Activated CD8-positive, alpha-beta memory T cell treated with anti-CD3 and anti-CD28 coated beads for 48 hours (primary cell): ENCODE measurements at places on chromosomes 7 and 10.
A peak's percentile ranks its signal among the peaks of the same experiment; 100 is the strongest.

DNA sequence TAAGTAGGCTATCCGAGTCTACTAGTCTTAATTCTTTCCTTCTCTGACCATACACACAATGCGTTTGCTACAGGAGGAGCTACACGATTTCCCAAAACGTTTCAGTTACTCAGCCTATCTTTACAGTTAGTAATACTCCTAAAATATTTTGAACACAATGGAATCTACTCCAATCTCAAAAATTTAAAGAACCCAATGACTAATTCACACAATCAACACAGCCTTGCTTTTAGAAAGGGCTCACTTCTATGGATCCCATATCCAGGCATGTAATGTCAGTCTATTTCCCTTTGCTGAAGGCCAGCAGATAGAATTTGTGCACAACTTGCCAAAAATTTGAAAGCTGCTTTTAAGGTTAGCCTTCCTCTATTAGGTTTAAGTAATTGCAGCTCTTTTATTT, 107.2 kb downstream of the VPS41 start:
- no peak for DNase-seq

DNA sequence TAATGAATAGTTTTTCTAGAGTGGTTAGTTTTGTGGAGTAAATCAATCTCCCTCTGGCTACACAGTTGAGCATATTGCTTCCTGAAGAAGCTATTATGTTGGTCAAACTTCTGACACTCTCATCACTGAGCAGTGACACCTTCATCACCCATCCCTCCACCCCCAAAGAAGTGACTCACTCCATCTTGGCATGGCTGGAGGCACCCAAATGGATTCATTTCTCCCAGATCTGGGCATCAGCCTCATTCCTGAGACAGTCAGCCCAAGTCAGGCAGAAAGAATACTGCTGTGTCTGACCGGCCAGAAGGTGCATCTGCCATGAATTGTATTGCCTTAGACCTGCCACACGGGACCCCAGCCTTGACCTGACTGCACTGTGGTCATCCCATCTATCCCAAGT, 117.0 kb upstream of the HABP2 start:
- DNase-seq: no peak

DNA sequence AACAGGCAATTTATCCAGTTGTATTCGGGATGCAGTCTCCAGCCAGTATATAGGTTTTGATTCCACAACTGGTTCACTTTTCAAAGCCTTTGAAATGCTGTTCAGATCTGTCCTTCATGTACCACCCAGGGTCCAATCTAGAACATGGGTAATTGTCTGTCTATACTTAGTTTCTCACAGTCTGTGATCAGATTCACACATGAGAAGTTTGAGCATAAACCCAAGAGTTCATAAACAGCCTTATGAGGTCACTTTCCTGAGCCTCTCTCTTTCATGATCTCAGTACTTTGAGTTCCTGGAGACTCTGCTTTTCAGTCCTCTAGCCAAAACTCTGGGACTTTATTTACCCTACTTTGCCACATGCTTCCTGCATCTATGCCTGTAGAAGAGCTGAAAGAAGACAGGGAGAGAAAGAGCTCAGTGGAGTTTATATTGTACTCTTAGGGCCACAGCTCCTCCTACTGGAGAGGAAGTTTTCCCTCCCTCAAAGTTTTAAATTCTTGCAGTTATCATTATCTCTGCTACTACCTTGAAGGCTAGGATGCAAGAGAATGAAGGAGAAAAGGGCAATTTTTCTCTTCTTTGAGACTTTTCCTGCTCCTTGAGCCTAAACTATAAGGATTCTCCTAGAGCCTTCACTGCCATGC, 172.0 kb downstream of the ZEB1 start:
- no peak for DNase-seq

DNA sequence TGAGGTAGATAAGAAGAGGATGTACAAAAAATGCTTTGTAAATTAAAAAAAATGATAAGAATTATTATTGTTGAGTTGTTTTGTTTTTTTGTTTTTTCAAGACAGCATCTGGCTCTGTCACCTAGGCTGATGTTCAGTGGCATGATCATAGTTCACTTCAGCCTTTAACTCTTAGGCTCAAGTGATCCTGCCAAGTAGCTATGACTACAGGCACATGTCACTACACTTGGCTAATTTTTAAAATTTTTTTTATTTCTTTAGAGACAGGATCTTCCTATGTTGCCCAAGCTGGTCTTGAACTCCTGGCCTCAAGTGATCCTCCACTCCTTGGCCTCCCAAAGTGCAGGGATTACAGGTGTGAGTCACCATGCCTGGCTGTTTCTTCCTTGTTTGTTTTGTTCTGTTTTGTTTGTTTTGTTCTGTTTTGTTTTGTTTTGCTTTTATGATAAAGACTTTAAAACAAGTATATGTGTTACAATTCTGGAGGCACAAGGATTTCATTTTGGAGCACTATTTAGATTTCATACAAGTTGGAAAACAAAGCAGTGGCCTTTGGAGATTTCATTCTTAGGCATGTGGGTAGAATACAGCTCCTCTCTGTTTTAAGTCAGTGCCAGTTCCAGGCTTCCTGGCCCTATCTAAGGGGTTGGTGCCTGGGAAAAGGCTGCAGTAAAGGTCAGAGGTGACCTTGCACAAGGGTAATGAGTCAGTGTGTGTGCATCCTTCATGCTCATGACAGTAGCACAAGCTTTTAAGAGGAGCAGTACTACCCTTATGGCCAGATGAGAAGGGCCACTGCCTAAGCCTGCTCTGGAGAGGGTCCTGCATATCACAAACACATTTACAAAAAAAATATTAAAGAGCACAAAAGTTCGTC, 17.9 kb downstream of the FGFBP3 start:
- no peak for DNase-seq

- DNase-seq: no peak
Measured at GRCh38 chr7:22771872-22772228, 44.9 kb downstream of the IL6 start.

- no peak for DNase-seq
Measured at GRCh38 chr7:23598296-23598695, 1.1 kb downstream of the CCDC126 start.

GRCh38 chr7:34281260-34281659, 375.9 kb downstream of the BMPER start:
- DNase-seq: no peak

GRCh38 chr7:144826208-144826607, 9.6 kb downstream of the TPK1 start:
- no peak for DNase-seq

- DNase-seq: no peak
Measured at GRCh38 chr7:26378016-26378415, 86.4 kb downstream of the SNX10 start.

DNA sequence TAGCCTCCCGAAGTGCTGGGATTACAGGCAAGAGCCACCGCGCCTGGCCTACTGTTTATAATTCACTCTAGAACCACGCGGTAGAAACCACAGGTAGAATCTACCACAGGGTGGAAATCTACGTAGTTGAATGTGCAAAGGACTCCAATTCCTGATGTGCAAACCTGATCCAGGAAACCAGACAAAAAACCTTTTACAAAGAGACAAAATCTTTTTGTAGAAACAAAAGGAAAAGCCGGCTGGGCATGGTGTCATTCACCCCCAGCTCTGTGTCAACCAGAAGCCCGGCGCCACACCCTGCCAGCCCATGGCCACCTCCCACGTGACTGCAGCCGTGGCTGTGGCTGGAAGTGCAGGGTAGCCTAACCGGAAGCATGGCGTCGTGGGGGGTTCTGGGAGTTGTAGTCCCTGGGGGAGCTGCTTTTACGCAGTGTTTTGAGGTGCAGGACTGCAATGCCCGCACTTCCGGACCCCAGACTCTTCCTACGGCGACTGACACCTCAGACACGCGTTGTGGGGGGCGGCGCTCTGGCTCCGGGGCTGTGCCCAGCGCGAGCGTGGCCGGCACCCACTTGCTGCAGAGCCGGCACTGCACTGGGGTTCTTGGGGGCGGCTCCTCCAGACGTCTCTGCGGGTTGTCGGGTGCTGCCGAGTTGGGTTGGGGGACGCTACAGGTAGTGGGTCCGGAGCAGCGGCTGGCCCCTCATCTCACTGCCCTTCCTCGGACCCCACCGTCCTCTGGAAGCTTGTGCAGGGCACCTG, 41.5 kb upstream of the RNF216 start:
- peak; percentile 91 for DNase-seq

DNA sequence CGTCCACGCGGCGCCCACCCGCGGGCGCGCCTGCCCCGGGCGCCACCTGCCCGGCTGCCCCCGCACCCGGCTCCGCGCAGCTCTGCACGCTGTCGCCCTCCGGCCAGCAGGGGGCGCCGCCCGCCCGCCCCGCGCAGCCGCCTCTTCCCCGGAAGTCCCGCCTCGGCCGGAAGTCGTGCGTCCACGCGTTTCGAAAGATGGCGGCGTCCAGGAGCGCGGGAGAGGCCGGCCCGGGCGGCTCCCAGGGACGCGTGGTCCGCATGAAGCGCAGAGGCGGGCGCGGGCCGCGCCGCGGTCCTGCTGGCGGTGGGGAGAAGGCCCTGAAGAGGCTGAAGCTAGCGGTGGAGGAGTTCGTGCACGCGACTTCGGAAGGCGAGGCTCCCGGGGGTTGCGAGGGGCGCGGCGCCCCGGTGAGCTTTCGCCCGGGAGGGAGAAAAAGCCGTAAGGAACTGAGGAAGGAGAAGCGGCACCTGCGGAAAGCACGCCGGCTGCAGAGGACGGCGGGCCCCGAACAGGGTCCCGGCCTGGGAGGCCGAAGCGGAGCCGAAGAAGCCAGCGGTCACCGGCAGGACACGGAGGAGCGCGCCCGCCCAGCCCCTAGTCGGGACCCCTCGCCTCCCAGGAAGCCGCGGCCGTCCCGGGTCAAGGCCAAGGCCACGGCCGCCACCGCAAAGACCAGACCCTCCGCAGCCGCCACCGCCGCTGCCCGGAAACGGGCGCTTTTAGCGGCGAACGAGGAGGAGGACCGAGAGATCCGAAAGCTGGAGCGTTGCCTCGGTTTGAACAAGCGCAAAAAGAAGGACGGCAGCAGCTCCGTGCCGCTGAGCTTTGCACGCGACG, at the start of gene NOM1:
Gene NOM1 (plus strand): TSS at position 172 of the 840 bp plus-strand sequence. CDS start 26 bp downstream, at position 198.
- DNase-seq: peak; percentile 84

GRCh38 chr7:29995652-29996051, 6.1 kb upstream of the SCRN1 start:
- no peak for DNase-seq

- DNase-seq: no peak
Measured at GRCh38 chr7:36615852-36616540, 108.3 kb downstream of the AOAH start.

GRCh38 chr7:29193316-29194205, 1.0 kb upstream of the CHN2 start:
- no peak for DNase-seq

GRCh38 chr7:115911465-115911864, 119.1 kb downstream of the TFEC start:
- no peak for DNase-seq
